ENCODE measurements at places on chromosomes 16 and 17.

DNA sequence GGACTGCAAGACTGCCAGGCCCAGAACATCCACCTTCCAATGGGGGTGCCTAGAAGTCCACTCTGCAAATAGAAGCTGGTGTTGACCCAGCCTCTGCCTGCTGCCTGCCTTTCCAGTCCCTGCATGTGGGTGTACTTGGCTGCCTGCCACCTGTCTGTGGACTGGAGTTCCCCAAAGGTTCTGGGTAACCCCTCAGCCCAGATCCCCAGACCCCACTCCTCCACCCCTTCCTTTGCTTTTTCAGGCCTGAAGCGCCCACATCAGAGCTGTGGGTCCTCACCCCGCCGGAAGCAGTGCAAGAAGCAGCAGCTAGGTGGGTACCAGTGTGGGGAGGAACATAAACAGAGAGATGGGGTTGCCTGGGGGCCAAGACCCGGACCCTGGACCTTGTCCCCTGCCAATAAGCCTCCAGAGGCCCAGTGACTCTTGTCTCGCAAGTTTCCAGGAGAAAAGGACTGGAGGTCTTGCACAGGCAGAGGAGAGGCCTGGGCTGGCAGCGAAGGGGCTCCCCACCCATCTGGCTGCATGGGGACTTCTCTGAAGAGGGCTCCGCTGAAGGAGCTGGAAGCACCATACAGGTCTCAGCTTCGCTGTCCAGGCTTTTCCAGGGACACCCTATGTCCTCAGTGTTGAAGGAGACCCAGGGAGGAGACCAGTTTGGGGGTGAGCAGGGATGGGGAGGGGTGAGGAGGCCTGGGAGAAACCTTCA, 34.3 kb downstream of the NLRC5 start:
- DNase-seq: peak; percentile 29

DNA sequence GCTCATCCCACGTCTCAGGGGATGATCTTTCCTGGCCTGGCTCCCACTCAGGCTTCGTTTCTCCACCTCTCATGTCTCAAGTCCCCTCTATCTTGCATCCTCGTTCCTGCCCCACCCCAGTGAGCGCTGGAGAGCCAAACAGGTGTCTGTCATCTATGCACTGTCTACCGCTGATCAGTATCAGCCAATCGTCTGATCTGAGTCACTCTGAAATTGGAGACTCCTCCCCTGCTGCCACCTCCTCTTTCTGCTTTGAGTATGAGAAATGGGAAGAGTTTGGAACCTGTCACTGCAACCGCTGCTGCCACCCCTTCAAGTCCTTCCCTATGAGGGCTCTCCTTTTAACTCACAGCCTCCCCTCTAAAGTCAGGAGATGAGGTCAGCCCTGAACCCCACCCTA, 28.0 kb downstream of the FZD2 start:
- DNase-seq: no peak

- no peak for DNase-seq
Observed at GRCh38 chr16:55261301-55261700, 62.7 kb upstream of the IRX6 start.

DNA sequence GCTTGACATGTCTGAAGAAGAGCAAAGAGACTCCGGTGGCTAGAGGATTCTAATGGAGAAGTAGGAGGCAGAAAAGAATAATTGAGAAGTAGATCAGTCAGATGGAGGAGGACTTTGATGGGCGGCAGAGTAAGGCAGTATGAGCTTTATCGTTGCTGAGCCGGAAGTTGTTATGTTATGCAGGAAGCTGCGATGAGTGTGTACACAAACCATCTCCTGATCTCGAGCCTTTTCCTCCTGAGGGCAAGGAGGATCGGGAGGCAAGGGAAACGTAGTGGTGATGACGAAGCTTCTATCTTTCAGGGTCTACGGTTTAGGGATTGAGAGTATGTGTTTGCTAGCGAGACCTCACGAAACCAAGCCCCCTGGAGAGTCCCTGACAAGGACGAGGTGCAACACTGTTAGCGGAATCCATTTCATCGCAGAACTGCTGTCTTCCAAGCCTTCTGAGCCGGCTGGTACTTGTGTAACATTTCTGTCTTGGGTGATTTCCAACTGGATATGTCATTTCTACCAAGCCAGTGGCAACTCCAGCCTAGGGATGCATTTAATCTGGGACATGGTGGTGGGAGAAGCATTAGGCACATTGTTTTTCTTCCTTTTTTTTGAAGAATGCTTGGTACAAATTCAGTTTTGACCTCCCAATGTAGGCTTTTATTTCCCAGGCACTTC, 45.5 kb downstream of the RBFOX1 start:
- DNase-seq: no peak

DNA sequence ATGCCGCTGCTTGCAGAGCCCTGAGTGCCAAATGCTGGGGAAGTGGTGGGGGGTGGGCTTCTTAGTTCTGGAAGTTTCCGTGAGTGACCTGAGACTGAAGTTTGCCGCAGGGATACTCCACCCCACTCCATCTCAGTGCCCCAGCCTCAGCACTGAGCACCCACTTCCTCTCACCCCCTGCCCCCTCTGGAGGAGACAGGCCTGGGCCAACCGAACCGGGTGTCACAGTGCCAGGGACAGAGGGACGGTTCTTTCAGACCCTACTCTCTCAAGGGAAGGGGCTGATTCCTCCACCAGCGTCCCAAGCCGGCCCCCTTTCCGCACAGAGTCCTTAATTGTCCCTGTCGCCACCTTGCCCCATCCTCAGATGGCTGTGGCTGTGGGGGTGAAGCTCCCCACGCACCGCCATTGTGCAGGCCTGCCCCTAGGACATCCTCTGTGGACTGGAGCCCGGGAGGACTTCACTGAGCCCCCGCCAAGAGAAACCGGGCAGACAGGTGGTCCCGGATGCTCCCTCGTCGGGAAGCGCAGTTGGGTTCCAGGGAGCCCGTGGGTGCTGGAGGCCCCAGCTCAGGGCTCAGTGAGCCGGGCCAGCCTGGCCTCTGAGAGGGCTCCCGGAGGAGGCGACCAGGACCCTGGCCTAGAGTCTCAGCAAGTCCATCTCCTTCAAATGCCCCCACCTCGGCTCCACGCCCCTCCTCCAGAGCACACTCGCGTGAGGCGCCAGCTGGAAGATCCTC, 1.6 kb upstream of the KREMEN2 start:
- no peak for DNase-seq

DNA sequence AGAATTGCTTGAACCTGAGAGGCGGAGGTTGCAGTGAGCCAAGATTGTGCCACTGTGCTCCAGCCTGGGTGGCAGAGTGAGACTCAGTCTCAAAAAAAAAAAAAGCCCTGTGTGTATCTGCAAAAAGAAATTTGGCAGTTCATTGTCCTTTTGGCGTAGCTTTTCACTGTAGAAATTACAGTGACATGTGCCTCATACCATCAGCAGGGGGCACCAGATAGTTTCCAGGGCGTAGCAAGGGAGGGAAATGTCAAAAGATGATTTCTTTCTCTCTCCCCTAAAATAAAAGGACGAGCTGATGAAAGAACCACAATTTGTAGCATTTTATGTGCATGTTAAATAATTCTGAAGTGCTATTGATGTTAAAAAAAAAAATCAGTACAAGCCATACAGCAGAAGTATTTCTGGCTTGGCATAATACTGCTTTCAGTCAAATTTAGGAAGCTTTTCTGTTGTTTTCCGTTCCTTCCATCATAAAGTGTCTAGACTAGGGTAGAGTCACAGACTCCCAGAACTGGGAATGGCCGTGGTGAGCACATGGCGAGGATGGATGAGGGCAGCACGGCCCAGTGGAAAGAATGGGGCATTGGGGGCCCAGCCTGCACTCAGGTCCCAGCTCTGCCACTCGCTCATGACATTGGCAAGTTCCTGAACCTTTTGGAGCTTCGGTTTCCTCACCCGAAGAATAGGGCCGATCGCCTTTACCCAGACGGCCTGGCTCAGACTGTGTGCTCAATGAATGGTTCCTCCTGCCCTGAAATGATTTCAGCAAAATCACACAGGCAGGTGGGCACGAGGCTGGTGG, 59.8 kb upstream of the RPH3AL start:
- no peak for DNase-seq

DNA sequence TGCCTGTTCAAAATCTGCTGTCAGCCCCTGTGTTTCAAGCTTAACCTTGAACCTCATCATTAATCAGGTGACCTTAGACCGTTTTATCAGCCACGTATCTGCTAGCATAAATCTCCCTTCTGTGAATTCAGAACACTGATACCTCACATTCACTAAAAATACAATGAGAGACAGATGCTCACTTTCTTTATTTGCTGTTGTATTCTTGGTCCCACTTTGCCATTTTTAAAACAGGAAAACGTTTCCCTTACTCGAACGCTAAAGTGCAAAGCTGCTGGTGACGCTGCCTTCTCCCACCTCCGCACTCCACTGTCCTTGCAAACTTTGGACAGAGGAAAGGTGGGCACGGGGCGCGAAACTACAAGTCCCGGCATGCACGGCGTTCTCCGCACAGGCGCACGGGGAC, 220 bp upstream of the ARHGAP44 start:
- DNase-seq: no peak

- peak; percentile 99 for DNase-seq
Observed at GRCh38 chr16:3099732-3100499, 822 bp upstream of the ZSCAN10 start.

GRCh38 chr17:13337864-13338371, 263.8 kb downstream of the HS3ST3A1 start:
- peak; percentile 12 for DNase-seq
